Stimulated activated CD4-positive, alpha-beta T cell treated with anti-CD3 and anti-CD28 coated beads, TNF-alpha, amount 100 ng/mL, for 48 hours (primary cell): ENCODE measurements at places on chromosomes 4 and X.
A peak's percentile ranks its signal among the peaks of the same experiment; 100 is the strongest.

DNA sequence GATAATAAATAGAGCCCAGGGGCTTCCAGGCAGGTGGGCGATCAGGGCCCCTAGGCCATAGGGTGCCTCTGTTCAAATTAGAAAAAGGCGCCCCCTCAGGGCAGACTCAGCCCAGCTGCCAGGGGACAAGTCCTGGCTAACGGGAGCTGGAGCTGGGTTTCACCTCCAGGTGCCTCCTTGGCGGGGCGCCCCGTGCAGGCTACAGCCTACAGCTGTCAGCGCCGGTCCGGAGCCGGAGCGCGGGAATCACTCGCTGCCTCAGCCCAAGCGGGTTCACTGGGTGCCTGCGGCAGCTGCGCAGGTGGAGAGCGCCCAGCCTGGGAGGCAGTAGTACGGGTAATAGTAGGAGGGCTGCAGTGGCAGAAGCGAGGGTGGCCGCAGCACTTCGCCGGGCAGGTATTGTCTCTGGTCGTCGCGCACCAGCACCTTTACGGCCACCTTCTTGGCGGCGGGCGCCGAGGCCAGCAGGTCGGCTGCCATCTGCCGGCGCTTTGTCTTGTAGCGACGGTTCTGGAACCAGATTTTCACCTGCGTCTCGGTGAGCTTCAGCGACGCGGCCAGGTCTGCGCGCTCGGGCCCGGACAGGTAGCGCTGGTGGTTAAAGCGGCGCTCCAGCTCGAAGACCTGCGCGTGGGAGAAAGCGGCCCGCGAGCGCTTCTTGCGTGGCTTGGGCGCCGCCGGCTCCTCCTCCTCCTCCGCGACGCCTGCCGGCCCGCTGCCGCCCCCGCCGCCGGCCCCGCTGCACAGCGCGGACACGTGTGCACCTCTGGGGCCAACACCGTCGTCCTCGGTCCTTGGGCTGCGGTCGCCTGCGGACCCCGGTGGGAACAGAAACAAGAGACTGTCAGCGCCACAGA is 2.4 kb downstream of the NKX3-2 start:
- DNase-seq: no peak

DNA sequence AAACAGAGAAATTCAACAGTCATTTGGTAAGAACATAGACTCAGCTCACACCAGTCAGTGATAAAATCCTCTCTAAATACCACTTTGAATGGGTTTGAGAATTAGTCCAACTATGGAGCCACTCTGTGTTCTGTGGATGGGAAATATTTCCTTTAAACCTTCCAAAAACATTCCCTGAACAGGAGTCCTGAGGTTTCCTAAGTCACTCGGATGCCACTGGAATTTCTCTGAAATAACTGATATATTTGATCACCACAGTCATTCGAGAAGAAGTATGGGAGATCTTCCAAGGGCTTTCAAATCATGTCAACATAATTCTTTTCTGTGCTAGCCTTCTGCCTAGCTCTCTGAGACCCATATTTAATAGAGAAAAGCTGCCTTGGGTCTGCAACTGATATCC is 958.6 kb downstream of the STIM2 start:
- no peak for DNase-seq

- DNase-seq: no peak
Observed at GRCh38 chrX:41580423-41581064, 108.2 kb upstream of the GPR34 start.

DNA sequence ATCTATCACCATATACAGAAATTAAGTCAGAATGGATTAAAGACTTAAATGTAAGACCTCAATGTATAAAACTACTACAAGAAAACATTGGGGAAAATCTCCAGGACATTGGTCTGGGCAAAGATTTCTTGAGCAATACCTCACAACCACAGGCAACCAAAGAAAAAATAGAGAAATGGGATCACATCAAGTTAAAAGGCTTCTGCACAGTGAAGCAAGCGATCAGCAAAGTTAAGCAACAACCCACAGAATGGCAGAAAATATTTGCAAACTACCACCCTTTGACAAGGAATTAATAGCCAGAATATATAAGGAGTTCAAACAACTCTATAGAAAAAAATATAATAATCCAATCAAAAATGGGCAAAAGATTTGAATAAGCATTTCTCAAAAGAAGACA is 236.9 kb upstream of the EMCN start:
- no peak for DNase-seq

DNA sequence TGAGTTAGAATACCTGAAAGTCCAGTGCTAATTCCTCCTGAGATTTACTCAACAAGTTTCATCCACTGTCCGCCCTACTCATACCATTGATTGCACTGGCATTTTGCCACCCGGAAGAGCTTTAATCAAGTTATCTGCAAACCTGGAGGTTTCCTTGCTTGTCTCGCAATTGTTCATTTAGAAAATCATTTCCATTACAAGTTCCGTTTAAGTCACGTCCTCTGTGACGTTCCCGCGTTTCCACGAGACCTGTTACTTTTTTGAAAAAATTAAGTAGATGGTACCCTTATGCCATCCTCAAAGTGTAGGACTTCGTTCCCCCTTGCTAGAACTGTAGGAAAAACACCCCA is 761 bp upstream of the FRYL start:
- DNase-seq: peak; percentile 13

- DNase-seq: no peak
Observed at GRCh38 chr4:168715896-168716295, 219.0 kb downstream of the PALLD start.

DNA sequence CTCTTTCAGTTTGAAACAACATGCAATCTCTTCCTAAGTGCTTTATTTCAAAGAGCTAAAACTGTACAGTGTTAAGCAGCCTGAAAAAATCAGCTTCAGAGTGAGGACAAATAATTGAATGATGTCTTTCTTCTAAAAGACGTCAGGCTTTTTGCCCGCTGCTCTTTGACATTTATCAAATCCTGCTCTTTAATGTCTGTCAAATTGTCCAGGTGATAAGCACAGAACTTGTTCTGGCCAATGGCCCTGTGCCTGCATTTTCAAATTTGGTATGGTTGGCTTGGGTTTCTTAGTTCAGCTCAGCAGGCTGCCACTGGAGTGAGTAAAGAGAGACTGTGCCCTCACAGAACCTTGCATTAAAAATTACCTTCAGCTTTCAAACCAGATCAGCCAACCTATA is 712.9 kb upstream of the LCORL start:
- DNase-seq: no peak

DNA sequence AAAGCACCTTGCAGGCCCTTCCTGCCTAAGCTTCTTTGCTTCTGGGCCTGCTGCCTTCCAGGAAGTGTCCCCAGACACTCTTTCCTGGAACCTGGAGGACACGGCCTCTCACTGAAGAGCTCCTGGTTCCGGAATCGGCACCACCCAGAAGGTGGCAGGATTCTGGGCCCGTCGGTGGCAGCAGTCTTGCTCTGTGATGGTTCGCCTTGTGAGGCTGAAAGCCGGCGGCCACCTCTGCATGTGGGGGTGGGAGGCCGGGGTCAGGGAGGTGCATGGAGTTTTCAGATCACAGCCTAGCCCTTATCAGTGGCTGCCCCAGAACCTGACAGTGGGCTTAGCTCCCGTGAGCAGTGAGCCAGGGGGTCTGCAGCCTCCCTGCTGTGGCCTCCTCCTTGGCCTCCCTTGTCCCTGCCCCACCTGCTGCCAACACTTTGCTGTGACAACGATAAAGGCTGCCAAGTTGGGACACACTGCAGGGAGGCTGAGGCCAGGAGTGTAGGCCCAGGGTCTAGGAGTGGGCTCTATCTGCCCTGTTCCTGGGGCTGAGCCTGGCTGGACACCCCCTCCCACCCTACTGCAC is 30.8 kb upstream of the GPR78 start:
- DNase-seq: no peak

DNA sequence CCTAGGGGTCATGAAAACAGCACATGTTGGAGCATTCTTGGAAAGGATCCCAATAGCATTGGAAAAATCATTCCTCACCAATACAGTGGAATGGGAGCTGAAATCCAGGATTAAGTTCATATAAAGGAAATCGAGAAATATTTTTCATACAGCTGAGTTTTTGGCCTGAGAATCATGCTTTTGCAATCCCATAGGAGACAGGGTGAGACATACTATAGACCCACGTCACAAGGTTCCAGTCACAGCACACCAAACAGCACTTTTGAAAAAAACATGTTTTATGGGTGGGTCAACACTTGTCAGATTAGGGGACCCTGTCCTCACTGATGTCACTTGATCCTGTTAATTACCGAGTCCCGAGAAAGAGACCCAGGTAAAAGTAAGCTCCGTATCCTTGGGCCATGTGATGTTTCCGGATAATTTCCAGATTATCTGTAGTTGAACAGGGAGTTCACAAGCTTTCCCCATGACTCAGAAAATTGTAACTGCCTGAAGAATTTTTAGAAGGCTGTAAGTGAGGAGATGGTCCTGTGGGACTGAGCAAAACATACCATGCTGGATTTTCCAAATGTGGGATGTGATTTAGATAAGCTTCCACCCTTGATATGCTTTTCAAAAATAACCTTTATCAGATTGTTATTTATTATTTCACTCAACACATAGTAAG is 80.9 kb upstream of the TLR3 start:
- no peak for DNase-seq

DNA sequence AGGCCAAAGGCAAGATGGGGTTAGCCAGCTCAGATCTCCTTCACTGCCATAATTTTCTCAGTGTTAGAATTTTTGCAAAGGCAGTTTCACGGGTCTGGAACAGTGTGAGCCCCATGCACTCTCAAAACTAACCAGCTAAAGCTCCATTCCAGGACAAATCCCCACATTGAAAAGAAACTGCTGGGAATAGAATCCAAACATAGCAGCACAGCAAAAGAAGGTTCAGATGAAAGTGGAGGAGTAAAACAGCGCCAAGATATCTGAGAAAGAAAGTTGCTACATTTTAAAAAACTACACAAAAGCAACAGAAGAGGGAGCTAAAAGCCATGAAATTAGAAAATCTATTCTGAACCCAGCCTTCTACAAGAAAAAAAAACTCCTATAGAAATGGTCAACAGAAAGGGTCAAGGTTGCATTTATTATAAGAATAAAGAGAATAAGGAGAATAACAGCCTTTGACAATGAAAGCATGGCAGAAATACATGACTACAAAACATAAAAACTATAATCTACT is 39.6 kb upstream of the SLC7A3 start:
- DNase-seq: no peak

DNA sequence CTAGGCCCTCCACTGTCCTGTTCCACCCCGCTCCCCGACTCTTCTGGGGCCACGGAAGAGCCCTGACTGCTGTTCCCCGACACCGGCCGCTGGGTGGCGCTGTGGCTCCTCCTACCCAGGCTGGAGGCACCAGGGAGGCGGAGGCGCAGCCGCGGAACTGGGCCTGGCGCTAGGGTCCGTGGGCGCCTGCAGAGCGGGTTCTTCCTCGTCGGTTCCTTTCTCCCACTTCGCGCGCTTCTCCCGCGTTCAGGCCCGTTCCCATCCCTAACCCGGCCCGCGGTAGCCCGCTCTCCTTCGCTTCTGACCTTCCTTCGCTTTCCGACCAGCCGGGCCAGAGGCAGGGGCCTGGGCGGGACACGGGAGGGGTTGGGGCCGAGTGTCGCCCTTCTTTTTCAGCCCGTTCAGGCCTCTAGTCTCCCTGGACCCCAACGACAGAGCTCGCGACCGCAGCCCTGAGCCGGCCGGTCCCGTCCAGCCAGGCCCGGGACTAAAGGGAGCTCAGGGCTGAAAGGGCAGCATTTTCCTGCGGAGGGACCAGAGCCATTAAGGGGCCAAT is 34.3 kb downstream of the NALF2 start:
- DNase-seq: peak; percentile 62

- no peak for DNase-seq
Observed at GRCh38 chrX:40922307-40922706, 162.9 kb upstream of the USP9X start.

- DNase-seq: no peak
Observed at GRCh38 chrX:81392396-81392795, 190.5 kb downstream of the SH3BGRL start.

DNA sequence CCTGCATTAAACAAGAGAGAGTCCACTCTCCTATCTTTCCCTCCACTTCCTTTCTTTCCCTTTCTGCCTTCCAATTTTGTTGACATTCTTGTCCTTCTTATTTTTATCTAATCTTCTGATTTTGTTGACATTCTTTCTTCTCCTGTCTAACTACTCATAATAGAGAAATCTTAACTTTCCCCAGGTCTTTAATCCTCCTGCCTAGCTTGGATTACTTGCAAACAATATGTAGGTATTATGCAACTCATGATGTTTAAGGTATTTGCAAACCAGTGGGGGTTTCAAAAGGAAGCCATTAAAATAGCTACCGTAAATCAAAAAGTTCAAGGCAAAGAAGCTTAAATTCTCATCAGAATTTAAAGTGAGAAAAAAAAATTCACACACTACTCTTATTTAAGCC is 53.9 kb downstream of the PROM1 start:
- DNase-seq: no peak

- DNase-seq: no peak
Observed at GRCh38 chrX:39813631-39814277, 284.0 kb downstream of the BCOR start.

GRCh38 chr4:89119836-89120235 is 8.5 kb downstream of the TIGD2 start:
- DNase-seq: no peak

- DNase-seq: no peak
Observed at GRCh38 chr4:17690898-17691297, 76.5 kb downstream of the MED28 start.

- DNase-seq: no peak
Observed at GRCh38 chr4:72375073-72375736, 193.8 kb downstream of the ADAMTS3 start.
